ENCODE measurements at places on chromosomes 4 and X.

DNA sequence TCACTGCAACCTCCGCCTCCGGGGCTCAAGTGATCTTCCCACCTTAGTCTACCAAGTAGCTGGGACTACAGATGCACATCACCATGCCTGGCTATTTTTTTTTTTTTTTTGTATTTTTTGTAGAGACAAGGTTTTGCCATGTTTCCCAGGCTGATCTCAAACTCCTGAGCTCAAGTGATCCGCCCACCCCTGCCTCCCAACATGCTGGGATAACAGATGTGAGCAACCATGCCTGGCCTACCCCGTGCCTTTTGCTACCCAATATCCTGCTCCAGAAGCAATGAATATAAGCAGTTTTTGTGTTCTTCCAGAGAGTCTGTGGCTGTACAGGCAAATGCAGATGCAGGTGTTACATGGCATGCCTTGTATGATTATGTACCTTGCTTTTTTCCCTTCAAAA is 50.5 kb downstream of the TBC1D14 start:
- DNase-seq = no peak

- DNase-seq = no peak
Observed at GRCh38 chr4:121253961-121254360, 89.8 kb upstream of the TNIP3 start.

DNA sequence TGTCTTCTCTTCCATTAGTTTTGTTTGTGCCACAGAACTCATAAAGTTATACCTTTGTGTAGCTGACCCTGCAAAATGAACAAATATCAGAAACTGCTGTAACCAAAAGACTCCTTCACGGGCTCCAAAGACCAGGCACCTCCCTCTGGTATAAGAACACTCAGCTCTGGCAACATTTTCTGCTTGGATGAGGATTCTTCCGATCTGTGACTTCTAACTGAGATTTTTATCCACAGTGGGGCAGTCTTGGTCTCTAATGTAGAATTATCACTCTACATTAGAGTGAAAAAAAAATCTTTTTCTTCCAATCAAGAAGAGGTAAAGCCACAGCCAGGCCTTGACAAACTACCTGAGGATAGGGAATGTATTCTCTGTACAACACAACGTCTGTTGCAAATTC is 38.5 kb upstream of the PRSS48 start:
- DNase-seq = no peak

- no peak for DNase-seq
Observed at GRCh38 chr4:10715696-10716095, 31.1 kb upstream of the CLNK start.

- peak; percentile 34 for DNase-seq
Observed at GRCh38 chr4:732486-732885, 26.9 kb downstream of the PCGF3 start.

DNA sequence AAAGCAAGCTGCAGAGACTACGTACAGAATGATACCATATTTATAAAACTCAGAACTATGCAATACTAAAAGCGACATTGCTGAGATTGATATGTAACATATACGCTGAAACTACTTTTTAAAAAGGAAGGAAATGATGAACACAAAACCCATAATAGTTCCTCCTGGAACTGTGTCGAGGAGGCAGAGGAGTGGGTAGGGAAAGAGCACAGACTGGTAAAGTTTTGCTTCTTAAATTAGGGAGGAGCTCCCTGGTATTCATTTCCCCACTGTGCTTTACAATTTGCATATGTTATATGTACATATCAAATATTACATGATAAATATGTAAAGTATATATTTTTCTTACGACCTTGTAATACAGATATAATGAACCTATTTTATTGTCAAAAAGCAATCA is 13.9 kb downstream of the UFSP2 start:
- DNase-seq = no peak

GRCh38 chr4:8047837-8048678 is 108.4 kb upstream of the AFAP1 start:
- no peak for DNase-seq

GRCh38 chr4:51842167-51842553 is 793 bp upstream of the DCUN1D4 start:
- no peak for DNase-seq

DNA sequence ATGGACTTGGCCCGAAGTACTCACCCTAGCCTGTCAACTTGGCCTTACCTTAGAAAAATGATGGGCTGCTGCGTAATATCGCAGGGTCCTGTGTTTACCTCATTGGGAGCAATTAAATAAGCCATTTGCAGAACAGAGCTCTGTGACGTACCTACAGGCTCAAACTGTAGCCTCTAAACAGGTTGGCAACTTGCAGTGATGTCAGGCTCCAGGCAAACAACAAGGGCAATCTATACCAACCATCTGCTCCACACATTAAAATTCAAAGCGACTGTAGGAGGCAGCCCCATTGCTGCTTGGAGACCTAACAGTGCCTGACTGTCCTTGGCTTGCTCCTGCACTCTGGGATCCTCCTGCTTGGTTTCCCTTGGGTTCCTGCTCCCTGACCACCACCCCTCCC is 17.2 kb downstream of the VGLL1 start:
- no peak for DNase-seq

DNA sequence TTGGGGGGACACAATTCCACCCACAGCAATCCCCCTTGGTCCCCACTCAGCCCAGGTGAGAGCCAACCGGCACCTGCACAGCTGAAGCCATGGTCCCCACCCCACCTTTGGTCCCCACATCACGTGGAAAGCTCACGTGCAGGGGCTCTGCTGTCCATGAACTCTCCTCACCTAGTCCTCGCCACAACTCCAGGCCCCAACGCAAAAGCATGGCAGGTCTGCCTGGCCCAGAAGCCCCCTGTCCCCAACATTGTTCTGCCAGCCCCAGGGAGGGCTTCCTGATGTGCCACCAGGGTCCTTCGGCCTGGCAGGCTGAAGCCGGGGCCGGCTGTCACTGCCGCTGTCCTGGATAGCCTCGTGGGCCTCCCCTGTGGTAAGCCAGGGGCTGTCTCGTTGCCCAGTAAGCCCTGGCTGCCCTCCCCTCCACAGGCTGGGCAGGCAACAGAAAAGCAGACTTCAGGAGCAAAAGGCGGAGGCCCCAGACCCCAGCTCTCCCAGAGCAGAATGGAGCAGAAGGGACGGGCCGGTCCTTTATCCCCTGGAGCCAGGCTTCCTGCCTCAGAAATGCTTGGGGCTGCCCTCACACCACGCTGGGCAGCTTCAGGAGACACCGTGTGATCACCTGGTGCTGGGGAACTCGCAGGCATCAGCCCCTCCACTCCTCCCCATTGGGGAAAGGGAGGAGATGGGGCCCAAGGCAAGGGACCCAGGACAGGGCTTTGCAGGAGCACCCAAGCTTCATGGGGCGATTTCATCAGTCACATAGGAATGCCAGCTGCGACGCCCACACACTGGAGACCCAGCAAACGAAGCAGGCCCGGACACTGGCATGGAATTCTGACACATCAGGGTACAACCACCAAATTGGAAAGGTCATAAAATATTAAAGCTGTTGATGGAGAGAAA is 103.7 kb downstream of the ADRA2C start:
- no peak for DNase-seq

- DNase-seq = peak; percentile 12
Observed at GRCh38 chr4:54840992-54841768, 183.4 kb downstream of the KIT start.

- DNase-seq = no peak
Observed at GRCh38 chr4:57318703-57319102, 208.5 kb upstream of the IGFBP7 start.

DNA sequence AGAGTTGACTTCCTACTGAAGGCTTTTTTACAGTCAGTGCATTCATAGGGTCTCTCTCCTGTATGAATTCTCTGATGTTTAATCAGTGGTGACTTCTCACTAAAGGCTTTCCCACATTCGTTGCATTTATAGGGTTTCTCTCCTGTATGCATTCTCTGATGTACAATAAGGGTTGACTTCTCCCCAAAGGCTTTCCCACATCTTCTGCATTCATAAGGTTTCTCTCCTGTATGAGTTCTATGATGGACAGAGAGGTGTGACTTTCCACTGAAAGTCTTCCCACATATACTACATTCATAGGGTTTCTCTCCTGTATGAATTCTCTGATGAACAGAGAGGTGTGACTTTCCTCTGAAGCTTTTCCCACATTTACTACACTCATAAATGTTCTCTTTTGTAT is 45.2 kb downstream of the ZNF674 start:
- DNase-seq = no peak

- no peak for DNase-seq
Observed at GRCh38 chr4:81905971-81906370, 434.3 kb upstream of the RASGEF1B start.

GRCh38 chrX:47900833-47901232 is 64.1 kb downstream of the ZNF81 start:
- DNase-seq = no peak

DNA sequence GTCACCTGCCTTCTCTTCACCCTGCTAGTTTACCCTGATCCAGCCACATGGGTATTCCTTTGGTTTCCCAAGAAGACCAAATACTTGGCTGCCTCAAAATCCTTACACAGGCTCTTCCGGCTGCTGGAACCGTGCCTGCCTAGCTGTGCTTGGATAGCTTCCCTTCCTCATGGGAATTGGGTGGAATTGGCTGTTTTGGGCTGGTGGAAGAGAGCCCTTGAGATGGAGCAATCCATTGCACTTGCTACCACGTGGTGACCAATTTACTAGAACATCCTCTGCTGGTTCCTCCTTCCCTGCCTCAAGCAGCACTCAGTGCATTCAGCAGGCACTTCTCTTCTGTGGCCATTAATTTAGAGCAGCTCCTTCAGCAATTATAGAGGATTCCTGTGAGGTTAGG is 119.3 kb upstream of the AP1S2 start:
- DNase-seq = no peak

DNA sequence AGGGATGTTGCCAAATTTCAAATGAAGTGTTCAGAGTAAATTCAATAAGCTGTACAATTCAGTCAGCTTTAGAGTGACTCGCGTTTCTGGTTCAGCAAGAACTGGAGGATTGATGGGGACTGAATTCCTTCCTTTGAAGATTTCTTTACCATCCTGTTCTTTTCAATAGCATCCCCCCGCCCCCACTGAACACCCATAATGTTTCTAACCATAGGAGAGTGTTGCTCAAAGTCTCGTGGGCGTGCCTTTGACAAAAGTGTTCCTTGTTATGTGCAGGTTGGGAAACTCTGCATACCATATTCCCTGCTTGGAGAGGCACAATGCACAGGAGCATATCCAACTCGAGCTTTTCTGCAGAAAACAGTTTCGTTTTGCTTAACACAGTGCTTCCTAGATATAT is 323.5 kb upstream of the CASK start:
- no peak for DNase-seq

DNA sequence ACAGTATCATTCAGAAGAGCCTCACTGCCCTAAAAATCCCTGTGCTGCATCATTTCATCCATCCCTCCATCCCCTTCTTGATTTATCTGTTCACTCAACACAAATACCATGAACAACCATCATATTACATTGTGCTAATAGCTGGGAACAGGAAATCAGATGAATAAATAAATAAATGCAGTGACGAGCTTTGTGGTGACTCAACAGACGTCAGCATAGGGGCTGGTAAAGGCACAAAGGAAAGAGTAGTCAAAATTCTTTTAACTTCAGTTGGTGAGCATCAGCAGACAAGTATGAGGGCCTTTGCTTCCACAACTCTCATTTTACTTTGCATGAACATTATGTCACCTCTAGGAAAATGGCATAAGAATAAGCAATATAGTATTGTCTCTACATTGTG is 65.5 kb downstream of the EDNRA start:
- DNase-seq = no peak

GRCh38 chrX:120331116-120331515 is 19.9 kb upstream of the TMEM255A start:
- peak; percentile 11 for DNase-seq

- DNase-seq = no peak
Observed at GRCh38 chrX:13816643-13817627, at the start of gene GPM6B. GPM6B (minus strand) TSS chrX:13817093; CDS start chrX:13816904, 189 bp downstream.

DNA sequence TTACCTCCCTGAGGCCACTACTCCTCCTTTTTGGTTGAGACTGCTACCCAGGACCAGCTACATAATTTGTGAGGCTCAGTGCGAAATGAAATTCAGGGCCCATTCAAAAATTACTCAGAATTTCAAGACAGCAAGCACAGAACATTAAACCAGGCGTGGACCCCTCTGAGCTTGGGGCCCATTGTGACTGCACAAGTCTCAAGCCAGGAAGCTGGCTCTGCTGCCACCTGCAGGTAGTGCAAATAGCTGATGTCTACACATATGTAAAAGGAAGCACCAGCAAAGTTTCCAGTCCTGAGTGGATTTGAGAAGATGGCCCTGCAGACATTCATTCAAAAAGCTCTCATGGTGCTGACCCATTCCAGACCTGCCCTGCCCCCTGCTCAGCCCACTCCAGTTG is 213.4 kb upstream of the LNX1 start:
- DNase-seq = peak; percentile 58

GRCh38 chr4:184513802-184514120 is 39.4 kb upstream of the IRF2 start:
- no peak for DNase-seq

- no peak for DNase-seq
Observed at GRCh38 chr4:56149591-56149990, 200.8 kb downstream of the CEP135 start.

DNA sequence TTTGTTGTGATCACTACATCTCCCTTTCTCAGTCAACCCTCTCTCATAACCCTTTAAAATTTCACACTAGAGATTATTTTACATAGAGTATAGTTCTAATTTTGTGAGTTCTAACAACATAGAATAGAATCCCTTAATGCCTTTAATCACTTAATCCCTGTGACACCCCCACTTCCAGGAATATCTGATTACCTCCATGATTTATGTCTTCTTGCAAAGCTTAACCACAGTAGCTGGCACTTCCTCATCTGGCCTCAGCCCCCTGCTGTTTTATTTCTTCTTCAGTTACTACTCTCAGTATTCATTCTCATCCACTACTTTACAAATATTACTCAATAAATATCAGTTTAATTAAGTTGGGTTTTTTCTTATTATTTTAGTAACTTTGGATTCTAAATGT is 340.9 kb downstream of the CENPC start:
- DNase-seq = no peak

GRCh38 chrX:72182924-72183323 is 1.4 kb downstream of the PIN4 start:
- DNase-seq = no peak

DNA sequence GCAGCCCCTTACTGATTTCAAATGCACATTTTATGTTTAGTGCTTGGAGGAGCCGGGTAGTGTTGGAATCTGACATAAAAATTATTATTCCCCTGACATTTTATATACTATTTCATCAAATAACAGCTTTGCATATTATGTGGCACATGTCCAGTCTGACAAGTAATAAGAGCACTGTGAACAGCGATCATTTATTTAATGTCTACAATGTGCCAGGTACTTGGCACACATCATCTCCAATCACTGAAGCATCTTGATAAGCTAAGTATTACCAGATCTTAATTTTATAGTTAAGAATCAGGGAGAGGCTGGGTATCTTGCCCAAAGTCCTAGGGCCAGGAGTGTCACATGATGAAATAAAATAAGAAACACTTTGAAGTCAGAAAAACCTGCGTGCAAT is 197.2 kb downstream of the NR3C2 start:
- no peak for DNase-seq

DNA sequence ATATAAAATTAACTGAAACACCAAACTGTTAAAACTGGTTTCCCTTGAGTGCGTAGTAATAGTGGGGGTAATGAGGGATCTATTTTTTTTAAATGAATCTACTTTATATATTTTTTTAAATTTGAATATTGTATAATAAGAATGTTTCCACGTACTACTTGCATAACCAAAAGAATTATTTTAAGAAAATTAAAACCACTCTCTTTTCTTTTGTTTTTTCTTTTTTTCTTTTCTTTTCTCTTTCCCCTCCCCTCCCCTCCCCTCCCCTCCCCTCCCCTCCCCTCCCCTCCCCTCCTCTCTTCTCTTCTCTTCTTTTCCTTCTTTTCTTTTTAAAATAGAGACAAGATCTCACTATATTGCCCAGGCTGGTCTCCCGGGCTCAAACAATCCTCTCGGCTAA is 166.9 kb upstream of the MID1 start:
- DNase-seq = no peak
